ENCODE measurements at places on chromosomes 4 and X.
A peak's percentile ranks its signal among the peaks of the same experiment; 100 is the strongest.

- no peak for DNase-seq
These were observed 50.2 kb upstream of the BCOR start for GRCh38 chrX:40147971-40148370.

GRCh38 chr4:168019019-168019651 is 73.2 kb upstream of the ANXA10 start:
- no peak for DNase-seq

GRCh38 chr4:41216294-41217019 is 2.1 kb upstream of the APBB2 start:
- peak; percentile 89 for DNase-seq

- DNase-seq: no peak
These were observed 137.3 kb downstream of the MGST2 start for GRCh38 chr4:139802931-139803330.

GRCh38 chrX:821327-822107 is 190.9 kb downstream of the SHOX start:
- DNase-seq: no peak

GRCh38 chrX:10922159-10922558 is 189.0 kb upstream of the HCCS start:
- peak; percentile 6 for DNase-seq

DNA sequence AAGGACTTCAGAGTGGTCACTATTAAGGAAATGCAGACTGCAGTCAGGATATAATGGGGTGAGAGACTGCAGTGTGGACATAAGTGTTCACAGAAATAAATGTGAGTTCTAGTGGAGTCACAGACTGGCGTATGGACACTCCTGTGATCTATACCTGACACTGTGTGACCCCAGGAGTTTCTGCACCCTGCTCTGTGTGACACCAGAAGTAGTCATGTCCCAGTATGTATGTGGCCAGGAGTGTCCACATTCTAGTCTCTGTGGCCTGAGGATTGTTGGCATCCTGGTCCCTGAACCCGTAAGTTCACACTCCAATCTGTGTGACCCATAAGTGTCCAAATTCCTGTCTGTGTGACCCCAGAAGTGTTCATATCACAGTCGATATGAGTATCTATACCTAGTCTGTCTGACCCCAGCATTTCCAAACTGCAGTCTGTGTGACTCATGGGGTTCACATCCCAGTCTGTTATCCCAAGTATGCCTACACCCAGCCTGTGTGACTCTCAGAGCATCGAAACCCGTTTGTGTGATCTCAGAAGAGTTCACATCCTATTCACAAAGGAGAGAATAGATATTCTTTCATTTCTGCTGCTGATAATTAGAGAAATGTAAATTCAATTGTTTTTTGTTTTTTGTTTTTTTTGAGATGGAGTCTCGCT is 16.3 kb downstream of the WDR13 start:
- DNase-seq: no peak

GRCh38 chr4:14792702-14793227 is 209.5 kb upstream of the CPEB2 start:
- no peak for DNase-seq

DNA sequence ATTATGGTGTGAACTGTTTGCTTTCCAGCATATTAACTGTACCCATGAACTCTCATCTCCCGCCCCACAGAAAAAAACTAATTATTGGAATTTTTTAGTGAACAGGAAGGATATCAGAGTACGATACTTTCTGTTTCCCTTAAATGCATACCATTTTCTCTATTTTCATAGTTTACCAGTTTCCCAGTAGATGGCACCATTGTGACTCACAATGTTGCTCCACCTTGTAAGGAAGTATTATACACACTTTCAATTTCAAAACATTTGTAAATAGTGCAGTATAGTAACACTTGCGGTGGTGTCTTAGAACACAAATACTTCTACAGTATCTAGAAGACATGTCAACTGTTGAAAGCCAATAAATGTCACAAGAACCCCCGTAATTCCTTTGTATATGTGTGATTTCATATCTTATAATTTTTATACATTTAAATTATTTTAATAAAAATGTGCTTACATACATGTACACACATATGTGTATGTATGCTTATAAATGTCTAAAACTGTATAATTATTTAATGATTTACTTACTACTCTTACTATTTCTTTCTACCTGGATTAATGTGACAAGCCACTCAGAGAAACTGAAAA is 167.3 kb downstream of the SLIT2 start:
- DNase-seq: peak; percentile 58

DNA sequence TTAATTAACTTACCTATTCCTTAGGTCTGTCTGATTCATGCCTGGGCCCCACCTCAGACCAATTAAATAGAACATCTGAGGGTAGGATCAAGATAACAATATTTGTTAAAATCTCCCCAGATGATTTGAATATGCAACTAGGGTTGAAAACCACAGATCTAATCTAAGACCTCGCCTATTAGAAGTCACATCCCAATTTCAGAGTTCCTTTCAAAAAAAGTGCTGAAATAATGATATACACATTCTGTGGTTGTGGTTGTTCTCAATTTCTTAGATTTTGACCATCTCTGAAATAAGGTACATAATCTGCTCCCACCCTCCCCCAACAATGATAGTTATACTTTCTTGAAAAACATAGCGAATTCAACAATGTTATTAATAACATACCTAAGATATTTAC is 27.7 kb downstream of the NIPAL1 start:
- DNase-seq: no peak

GRCh38 chr4:15197005-15197404 is 194.7 kb downstream of the CPEB2 start:
- no peak for DNase-seq

GRCh38 chrX:108221301-108221864 is 129.8 kb downstream of the ATG4A start:
- DNase-seq: no peak

DNA sequence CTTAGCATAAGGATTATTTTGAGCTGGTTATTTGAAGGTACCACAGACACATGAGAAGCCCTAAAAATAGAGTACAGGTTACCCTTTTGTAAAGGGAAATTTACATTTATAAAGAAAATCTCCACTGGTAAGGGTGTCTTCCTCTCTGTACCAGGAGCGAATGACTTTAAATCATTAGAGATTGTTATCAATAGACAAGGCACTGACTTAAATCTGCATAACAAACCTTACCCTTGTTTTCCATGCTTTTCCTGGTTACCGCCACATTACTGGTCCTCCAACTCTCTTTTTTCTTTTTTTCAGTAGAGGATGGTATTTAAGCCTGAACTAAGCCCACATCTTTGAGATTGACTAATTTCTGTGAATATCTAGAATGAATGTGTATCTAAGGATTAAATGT is 129.8 kb downstream of the SLC7A11 start:
- no peak for DNase-seq

GRCh38 chrX:5242091-5242790 is 986.4 kb downstream of the NLGN4X start:
- DNase-seq: no peak

GRCh38 chr4:150237110-150237872 is 159.0 kb downstream of the DCLK2 start:
- peak; percentile 71 for DNase-seq

- peak; percentile 79 for DNase-seq
These were observed at the start of gene XIAP for GRCh38 chrX:123859846-123860838. XIAP (plus strand) TSS chrX:123860053; CDS start chrX:123885663, 25,610 bp downstream.

DNA sequence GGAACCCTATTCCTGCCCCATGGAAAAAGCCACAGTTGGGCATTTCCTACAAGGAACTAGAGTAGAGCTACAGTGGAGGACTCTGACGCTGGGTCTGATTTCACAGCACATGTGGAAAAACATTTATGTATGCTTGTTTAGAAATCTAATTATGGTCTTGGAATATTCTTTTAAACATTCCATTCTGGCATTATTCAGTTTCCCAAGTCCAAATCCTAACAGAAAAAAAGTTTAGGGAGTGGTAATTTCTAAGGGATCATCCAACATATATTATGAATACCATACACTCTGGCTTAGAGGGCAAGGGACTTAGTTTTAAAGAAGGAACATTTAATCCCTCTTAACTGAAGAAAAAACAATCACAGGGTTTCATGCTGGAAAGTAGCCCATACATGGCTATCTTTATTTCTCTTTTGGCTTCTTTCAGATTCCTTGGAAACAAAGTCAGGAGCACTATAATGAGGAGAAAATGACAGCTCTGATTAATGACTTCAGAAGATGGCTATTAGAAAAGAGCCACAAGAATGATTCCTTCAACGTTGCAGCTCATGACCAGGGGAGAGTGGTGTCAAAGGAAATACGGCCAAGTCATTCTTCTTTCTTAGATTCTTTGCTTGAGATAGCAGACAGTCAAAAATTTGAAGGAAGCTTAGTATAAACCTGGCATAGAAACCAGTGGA is 56.1 kb downstream of the CNGA2 start:
- DNase-seq: no peak

DNA sequence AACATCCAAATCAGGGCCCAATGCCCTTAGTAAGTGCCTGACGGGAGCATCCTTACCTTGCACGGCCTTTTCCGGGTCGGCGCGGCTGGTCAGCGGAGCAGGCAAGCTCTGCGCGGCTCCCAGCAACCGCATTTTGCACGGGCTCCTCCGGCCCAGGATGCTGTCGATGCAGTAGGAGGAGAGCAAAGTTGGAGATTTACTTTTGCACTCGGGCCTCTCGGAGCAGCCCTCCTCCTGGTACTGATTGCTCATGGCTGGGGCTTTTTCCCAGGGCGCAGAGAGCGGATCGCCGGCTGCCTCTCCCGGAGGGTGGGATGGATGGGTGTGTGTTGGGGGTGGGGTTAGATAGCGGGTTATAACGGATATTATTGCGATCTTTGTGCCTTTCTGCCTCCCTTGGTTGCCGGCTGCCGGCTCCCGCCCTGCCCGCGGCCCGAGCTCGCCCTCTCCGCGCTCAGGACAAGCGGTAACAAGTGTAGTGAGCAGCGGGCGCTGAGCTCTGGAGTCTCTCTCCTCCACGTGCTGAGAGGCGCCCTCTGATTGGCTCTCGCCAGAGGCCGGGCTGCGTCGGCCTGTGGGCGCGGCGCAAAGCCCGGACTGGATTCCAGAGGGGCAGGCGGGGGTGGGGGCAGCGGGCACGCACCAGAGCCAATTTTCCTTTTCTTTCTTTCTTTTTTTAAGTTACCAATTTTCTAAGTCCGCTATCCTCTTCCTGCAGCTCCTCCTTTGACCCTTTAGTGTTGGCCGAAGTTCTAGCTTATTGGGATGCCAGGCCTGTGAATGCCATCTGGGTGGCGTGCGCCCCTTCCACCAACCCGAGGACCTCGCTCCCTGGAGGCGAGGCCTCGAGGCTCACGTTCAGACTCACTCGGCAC is at the start of gene ARX:
Gene ARX (minus strand): TSS at position 480 of the 875 bp plus-strand sequence. CDS start 228 bp downstream, at position 252.
- DNase-seq: no peak

Data from LoVo (cell line).